ENCODE measurements at places on chromosomes 1 and 21. TPM values are rescaled to one million over a fixed set of nuclear protein-coding genes. Genes with fewer than 3 reads are reported as not detected.

- no peak overlapping the region for H3K4me3 ChIP-seq
- H3K36me3 ChIP-seq: no peaks in the 10 kb centered on the region
- DNase-seq: no peak
- peaks cover 33% of the 10 kb centered on the region for H3K4me1 ChIP-seq
- no peak overlapping the region for H3K27ac ChIP-seq
These were observed 13.0 kb upstream of the F3 start for GRCh38 chr1:94554580-94554979.

DNA sequence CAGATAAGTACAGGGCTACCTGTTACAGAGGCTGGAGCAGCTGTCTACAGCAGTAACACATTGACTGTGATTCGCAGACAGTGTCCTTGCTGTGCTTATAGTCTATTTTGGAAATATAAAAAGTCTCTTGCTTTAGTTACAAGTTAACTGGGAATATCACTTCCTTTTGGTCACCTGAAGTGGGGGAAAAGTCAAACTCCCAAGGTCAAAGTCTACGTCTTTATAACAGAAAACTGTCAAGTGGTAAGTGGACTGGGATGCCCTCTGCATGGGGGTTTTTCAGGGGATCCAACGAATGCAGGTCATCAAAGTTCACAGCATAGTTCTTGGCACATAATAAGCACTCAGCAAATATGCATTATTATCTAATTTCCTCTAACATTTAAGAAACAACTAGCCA lies 55.4 kb downstream of the FAM78B start:
- no peaks in the 10 kb centered on the region for H3K36me3 ChIP-seq
- no peaks in the 10 kb centered on the region for H3K27me3 ChIP-seq
- H3K4me1 ChIP-seq: no peaks in the 10 kb centered on the region
- no peak for DNase-seq
- H3K4me3 ChIP-seq: no peak overlapping the region
- no peak overlapping the region for H3K27ac ChIP-seq

- peak overlapping the region; percentile 96 for H3K27ac ChIP-seq
- no peaks in the 10 kb centered on the region for H3K27me3 ChIP-seq
- H3K4me1 ChIP-seq: peaks cover 55% of the 10 kb centered on the region
- peaks cover 6% of the 10 kb centered on the region for H3K36me3 ChIP-seq
- H3K4me3 ChIP-seq: peak overlapping the region; percentile 13
- DNase-seq: no peak
These were observed 28.4 kb downstream of the TRIM45 start for GRCh38 chr1:117093091-117093534.

DNA sequence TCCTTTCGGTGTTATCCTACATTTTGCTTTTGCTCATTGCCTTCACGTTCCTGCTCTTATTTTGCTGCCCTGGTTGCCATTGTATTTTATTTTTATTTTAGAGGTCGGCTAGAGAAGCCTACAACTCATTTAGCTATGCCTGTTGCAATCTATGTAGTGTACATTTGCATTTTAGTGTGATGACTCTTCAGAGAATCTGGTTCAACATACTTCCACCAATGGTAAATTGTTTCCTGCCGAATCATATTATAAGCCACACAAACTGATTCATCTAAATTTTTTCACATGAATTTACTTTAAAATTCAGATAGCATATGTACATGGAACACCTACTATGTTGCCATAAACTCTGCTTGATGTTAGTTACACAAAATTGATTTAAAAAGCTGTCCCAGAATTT lies 1596.9 kb downstream of the PLA2G4A start:
- no peak for DNase-seq
- H3K36me3 ChIP-seq: no peaks in the 10 kb centered on the region
- H3K4me3 ChIP-seq: no peak overlapping the region
- no peaks in the 10 kb centered on the region for H3K4me1 ChIP-seq
- H3K27me3 ChIP-seq: peaks cover 1% of the 10 kb centered on the region

GRCh38 chr1:74579425-74579824 lies 67.0 kb upstream of the LRRC53 start:
- H3K4me3 ChIP-seq: no peak overlapping the region
- no peak for DNase-seq
- peaks cover 12% of the 10 kb centered on the region for H3K27me3 ChIP-seq
- H3K27ac ChIP-seq: no peak overlapping the region

GRCh38 chr1:112699425-112700144 lies 7.3 kb downstream of the RHOC start:
- peaks cover 59% of the 10 kb centered on the region for H3K4me1 ChIP-seq
- peak overlapping the region; percentile 96 for H3K27ac ChIP-seq
- no peak overlapping the region for H3K4me3 ChIP-seq
- no peaks in the 10 kb centered on the region for H3K27me3 ChIP-seq
- DNase-seq: no peak
- peaks cover 21% of the 10 kb centered on the region for H3K36me3 ChIP-seq

DNA sequence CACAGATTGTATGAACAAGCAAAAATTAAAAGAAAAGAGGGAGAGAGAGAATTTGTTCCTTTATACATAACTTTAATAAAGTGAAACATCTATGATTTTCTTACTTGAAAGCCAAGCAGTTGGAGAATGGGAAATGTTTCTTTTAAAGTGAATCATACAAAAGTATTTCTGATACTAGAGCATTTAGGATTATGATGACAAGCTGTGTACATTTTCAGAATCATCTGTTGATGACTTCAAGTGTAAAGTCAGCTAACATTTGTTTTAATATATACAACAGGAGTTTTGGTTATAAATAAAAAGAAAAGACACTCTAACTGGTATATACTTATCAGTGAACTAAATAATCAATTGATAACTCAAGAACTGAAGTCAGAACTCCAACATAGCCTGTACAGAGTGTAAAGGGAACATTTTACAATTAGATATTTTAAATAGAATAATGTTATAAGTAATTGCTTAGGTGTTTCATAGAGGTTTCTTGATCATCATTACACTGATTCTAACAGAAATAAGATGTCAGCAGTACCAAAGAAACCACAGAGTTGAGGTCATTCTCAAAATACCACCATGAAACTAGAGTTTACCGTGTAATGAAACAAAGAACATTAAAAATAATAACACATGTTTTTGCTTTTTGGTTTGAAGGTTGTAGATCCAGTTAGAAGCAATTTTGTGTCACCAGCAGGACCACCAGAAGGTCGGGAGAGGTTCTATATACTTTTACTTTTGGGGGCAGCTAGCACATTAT lies 103.4 kb downstream of the COL24A1 start:
- no peak overlapping the region for H3K27ac ChIP-seq
- DNase-seq: no peak
- no peaks in the 10 kb centered on the region for H3K27me3 ChIP-seq
- H3K36me3 ChIP-seq: no peaks in the 10 kb centered on the region
- no peak overlapping the region for H3K4me3 ChIP-seq

- no peaks in the 10 kb centered on the region for H3K27me3 ChIP-seq
- H3K4me1 ChIP-seq: peaks cover 33% of the 10 kb centered on the region
- H3K36me3 ChIP-seq: peaks cover 2% of the 10 kb centered on the region
- H3K27ac ChIP-seq: no peak overlapping the region
These were observed 15.5 kb downstream of the AZIN2 start for GRCh38 chr1:33096363-33097005.

DNA sequence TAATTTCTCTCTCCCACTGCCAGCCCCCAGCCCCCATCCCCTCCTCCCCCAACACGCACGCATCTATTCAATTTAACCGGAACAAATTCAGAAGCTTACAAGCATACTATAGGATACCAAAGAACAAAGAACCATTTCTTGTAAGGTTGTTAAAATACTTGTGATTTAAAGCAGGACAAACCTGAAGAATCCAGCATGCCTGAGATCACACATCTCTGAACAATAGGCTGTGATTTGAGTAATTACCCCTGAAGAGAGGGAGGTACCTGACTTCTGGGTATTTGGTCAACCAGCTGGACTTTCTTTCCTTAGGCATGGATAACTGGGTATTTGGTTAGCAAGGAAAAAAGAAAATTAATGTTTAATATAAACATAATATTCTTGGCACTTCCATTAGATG lies 105.1 kb downstream of the NMNAT2 start:
- no peak for DNase-seq
- H3K4me3 ChIP-seq: no peak overlapping the region
- peaks cover 49% of the 10 kb centered on the region for H3K4me1 ChIP-seq
- peak overlapping the region; percentile 62 for H3K27ac ChIP-seq
- no peaks in the 10 kb centered on the region for H3K36me3 ChIP-seq
- no peaks in the 10 kb centered on the region for H3K27me3 ChIP-seq

DNA sequence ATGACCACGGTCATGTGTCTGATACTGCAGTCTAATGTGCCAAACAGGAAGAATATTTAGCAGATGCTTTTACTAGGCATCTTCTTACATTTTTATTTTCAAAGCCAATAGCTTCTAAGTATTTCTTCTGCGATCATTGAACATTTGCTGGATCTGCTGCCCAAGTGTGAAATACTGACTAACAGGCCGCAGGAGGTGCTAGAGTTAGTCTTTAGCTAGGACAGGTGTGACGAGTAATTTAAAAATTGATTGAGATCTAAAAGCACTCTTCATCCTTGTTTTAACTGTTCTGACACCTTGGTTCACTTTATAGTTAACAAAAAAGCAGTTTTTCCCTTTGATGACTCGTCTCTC lies 748 bp upstream of the FAM78B start:
- no peak overlapping the region for H3K27ac ChIP-seq
- H3K4me3 ChIP-seq: peak overlapping the region; percentile 58
- H3K4me1 ChIP-seq: peaks cover 16% of the 10 kb centered on the region
- H3K27me3 ChIP-seq: peaks cover 59% of the 10 kb centered on the region
- DNase-seq: no peak

DNA sequence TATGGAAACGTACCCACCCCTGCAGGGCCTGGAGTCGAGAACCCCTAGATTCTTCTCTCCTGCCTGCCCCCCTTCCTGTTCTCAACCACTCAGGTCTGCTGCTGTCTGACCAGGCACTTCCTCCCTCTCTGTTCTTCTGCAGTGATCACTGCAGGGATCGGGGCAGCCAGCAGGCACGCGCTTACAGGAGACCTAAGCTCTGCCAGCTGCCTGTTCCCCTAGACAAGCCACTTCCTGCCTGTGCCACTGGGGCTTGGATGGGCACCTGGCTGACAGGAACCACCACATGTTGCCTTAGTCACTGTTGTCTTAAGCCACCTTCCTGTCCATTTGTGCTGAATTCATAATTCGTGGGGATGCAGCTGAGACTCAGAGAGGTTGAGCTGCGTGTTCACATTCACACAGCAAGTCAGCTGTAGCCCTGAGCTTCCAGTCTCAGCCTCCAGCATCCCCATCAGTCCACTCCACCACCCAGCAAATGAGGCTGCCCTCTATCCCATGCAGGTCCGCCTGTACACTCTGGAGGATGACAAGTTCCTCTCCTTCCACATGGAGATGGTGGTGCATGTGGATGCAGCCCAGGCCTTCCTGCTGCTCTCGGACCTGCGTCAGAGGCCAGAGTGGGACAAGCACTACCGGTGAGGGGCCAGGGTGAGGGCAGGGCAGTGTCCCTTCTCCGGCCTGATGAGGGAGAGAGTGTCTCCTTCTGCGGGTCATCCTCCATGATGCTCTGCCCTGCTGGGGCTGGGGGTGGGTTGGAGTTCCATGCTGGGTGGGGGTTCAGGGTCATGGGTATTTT lies 18.6 kb downstream of the FAM151A start:
- DNase-seq: no peak
- H3K4me1 ChIP-seq: no peaks in the 10 kb centered on the region
- H3K27ac ChIP-seq: peak overlapping the region; percentile 49
- H3K4me3 ChIP-seq: no peak overlapping the region

DNA sequence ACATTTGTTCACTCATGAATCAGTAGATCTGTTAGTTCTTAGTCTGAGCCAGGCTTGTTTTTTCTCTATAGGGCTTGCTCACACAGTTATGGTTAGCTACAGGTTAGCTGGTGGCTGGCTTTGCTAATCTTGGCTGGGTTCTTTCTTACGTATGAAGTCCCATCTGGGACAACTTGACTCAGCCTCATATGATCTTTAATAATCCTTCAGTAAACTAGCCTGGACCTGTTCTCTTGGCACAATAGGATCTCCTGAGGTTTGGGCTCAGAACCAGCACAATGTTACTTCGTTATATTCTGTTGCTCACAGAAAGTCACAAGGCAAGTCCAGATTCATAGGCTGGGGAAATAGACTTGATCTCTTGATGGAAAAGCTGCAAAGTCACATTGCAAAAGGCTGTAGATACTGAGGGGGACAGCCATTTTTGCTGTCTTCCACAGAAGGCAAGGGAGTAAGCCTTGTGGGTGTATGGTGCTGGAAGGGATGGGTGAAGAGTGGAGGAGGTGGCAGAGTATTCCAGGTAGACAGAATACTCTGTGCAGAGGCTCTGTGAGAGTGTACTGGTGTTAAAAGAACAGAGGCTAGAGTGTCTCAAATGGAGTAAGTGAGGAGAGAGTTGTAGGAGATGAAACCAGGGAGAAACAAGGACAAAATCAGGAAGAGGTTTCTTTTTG lies 24.4 kb downstream of the EFCAB7 start:
- H3K27me3 ChIP-seq: no peaks in the 10 kb centered on the region
- H3K27ac ChIP-seq: no peak overlapping the region
- H3K4me1 ChIP-seq: no peaks in the 10 kb centered on the region
- peaks cover 6% of the 10 kb centered on the region for H3K36me3 ChIP-seq
- no peak overlapping the region for H3K4me3 ChIP-seq

- peaks cover 68% of the 10 kb centered on the region for H3K4me1 ChIP-seq
- no peaks in the 10 kb centered on the region for H3K27me3 ChIP-seq
- no peak overlapping the region for H3K27ac ChIP-seq
These were observed 169.8 kb downstream of the ADGRL4 start for GRCh38 chr1:78836726-78837125.

- H3K4me1 ChIP-seq: peaks cover 12% of the 10 kb centered on the region
- H3K4me3 ChIP-seq: no peak overlapping the region
- no peaks in the 10 kb centered on the region for H3K27me3 ChIP-seq
- no peak overlapping the region for H3K27ac ChIP-seq
These were observed 38.8 kb upstream of the CLCA4 start for GRCh38 chr1:86507935-86508582.

DNA sequence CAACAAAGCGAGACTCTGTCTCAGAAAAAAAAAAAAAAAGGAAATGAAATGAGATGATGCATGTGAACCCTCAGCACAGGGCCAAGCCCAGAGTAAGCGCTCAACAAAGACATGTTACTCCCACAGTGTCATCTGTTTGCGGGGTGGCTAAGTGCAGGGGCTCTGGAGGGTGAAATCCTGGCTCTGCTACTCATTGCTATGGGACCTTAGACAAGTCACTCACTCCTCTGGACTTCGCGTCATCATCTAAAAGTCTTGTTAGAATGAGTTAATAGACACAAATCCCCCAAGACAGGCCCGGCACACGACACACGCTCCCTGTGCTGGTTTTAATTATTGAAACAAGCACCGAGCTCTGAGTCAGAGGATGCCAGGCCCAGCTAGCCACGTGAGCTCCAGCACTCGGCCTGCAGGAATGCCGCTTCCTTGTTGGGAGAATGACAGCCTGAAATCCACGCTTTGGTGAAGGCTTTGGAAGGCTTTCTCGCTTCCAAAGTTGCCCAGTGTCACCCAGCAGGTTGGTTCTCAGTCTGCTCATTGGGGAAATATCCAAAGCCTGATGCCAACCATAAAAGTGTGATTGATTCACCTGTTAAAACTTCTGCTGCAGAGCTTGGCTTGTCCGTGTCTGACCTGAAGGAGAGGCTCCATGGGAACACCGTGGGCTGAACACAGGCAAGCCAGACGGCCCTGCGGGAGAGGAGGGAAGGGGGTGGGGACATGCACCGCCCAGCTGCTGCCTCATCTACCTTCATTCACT lies 36.7 kb upstream of the TARDBP start:
- H3K27me3 ChIP-seq: peaks cover 17% of the 10 kb centered on the region
- DNase-seq: no peak
- no peak overlapping the region for H3K4me3 ChIP-seq
- no peaks in the 10 kb centered on the region for H3K36me3 ChIP-seq
- peak overlapping the region; percentile 85 for H3K27ac ChIP-seq
- H3K4me1 ChIP-seq: peaks cover 35% of the 10 kb centered on the region

TMEM52 gene
- total RNA-seq: 0.90 TPM

IL24 gene
- total RNA-seq: not detected

LORICRIN gene
- total RNA-seq: not detected

TESK2 gene
- total RNA-seq: 1.3 TPM

AGPAT3 gene
- total RNA-seq: 45.4 TPM

RSPH1 gene
- not detected for total RNA-seq

All from chondrocyte (in vitro differentiated cells).